ENCODE measurements at places on chromosomes 16 and 17.

- DNase-seq, result peak; percentile 59
Measured at GRCh38 chr17:37488009-37488604, 1.6 kb upstream of the DUSP14 start.

GRCh38 chr17:28702752-28703150, 8.9 kb downstream of the PROCA1 start:
- DNase-seq, result no peak

GRCh38 chr16:54135361-54136275, 151.0 kb downstream of the IRX3 start:
- DNase-seq, result no peak

DNA sequence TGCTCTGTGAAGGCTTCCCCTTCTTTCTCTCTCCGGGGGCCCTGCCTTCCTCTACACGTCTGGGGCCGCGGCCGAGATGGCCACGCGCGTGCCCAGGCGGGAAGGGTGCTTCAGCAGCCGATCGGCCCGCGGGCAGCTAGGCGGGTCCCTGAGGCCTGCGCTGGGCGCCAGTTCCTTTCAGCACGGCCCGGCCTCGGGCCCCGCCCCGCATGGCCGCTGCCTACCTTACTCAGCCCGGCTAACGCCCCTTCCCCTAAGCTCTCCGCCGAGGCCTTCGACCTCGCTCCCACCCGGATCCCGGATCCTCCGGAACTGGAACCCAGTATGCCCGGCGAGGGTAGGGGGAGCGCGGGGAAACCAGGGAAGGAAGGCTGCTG, 335 bp downstream of the TMEM11 start:
- no peak for DNase-seq

Data from renal cortex interstitium (tissue), 15 donors.